ENCODE measurements at places on chromosomes 3 and 15. TPM values are rescaled to one million over a fixed set of nuclear protein-coding genes. Genes with fewer than 3 reads are reported as not detected.

Gene PPP1R14D
- total RNA-seq: not detected

Gene SPTBN5
- total RNA-seq: 0.35 TPM

Gene MAP1A
- total RNA-seq: 0.52 TPM

Gene NMNAT3
- total RNA-seq: 2.4 TPM

Gene PSTPIP1
- total RNA-seq: not detected

Gene CPN2
- 0.05 TPM for total RNA-seq

Gene PLA2G4E
- total RNA-seq: not detected

Gene RHOV
- 1.6 TPM for total RNA-seq

Gene AGBL1
- total RNA-seq: not detected

Gene NANOGP8
- not detected for total RNA-seq

Gene LCMT2
- total RNA-seq: 15.1 TPM

Gene SV2B
- total RNA-seq: under 0.01 TPM

Gene PP2D1
- not detected for total RNA-seq

Gene PSMD2
- 423 TPM for total RNA-seq

Gene KIF9
- 19.8 TPM for total RNA-seq

Gene ALDH1L1
- 2.4 TPM for total RNA-seq

Gene POLQ
- 0.45 TPM for total RNA-seq

Gene PLSCR5
- not detected for total RNA-seq

Gene ACTC1
- not detected for total RNA-seq

Gene NUP210
- 3.6 TPM for total RNA-seq

Gene TMC3
- not detected for total RNA-seq

Gene LCTL
- 0.50 TPM for total RNA-seq

Gene PROS1
- total RNA-seq: 60.3 TPM

Gene ADAMTS17
- total RNA-seq: 1.4 TPM

Gene PRTG
- 19.0 TPM for total RNA-seq

Gene PTH1R
- 106 TPM for total RNA-seq

Gene TMEM212
- not detected for total RNA-seq

Gene KCNMB3
- total RNA-seq: 2.1 TPM

Gene IQCH
- total RNA-seq: 14.0 TPM

Gene PIERCE2
- 2.8 TPM for total RNA-seq

Gene GOLGA6B
- not detected for total RNA-seq

Gene RCN2
- 38.9 TPM for total RNA-seq

Gene TLR9
- not detected for total RNA-seq

Gene BMF
- total RNA-seq: 27.2 TPM

Gene ETV5
- total RNA-seq: 17.5 TPM

Gene SPINK8
- not detected for total RNA-seq

Gene C3orf38
- 35.3 TPM for total RNA-seq

Gene GP5
- under 0.01 TPM for total RNA-seq

Gene ACOX2
- not detected for total RNA-seq

Gene MUSTN1
- not detected for total RNA-seq

Gene FRMD5
- 4.9 TPM for total RNA-seq

Gene SCG3
- total RNA-seq: 0.05 TPM

Gene PLXNA1
- 23.3 TPM for total RNA-seq

Gene SH2D7
- total RNA-seq: not detected

Gene ARL14
- 0.87 TPM for total RNA-seq

Gene ZBTB20
- 64.1 TPM for total RNA-seq

Gene ST3GAL6
- total RNA-seq: 1.4 TPM

Gene CFAP161
- not detected for total RNA-seq

Gene CHRM5
- 0.05 TPM for total RNA-seq

Gene CCR5
- not detected for total RNA-seq

Gene TNIK
- total RNA-seq: 19.3 TPM

Gene SMAD6
- 2.6 TPM for total RNA-seq

Gene CCR2
- not detected for total RNA-seq

Gene RYR3
- total RNA-seq: 0.35 TPM

Gene EIF1B
- total RNA-seq: 27.8 TPM

Gene DIS3L
- 30.1 TPM for total RNA-seq

Gene WDR6
- total RNA-seq: 69.8 TPM
